Activated CD4-positive, alpha-beta T cell treated with anti-CD3 and anti-CD28 coated beads, Interleukin-2, amount 50 U/mL, for 1 hour (primary cell): ENCODE measurements at places on chromosomes 7 and 10.

DNA sequence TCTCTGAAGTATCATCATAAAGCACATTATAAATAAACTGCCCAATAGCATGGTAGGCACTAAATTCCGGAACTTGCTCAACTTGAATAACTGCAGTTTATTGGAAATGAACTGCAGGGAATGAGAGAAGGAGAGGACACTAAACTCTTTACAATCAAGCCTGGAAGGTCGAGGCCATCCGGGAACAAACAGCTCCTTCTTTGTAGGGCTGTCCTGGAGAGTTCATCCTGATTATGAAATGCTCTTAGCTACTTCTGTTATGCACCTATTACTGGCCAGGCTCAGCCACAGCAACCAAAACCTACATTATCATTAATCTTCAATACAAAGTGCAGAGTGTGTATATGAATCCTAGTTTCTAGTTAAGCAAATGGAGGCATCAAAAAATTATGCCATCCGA is 64.7 kb downstream of the PPP1R17 start:
- DNase-seq: no peak

DNA sequence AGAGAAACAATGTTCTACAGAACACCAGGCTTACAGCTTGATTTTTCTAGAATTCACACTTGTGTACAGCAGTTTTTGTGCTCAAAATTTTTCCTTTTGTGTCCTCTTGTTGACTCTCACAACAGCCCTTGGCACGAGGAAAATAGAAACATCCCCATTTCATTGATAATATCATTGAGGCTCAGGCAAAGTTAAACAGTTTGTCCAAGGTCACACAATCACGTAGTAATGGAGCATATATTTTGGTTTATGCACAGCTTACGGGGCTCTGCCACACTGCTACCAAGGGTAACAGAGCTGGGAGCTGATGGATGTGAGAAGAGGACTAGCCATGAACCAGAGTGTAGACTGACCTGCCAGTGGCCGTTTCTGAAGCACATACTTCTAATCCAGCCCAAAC is 292.0 kb downstream of the FZD1 start:
- DNase-seq: no peak

- DNase-seq: no peak
Observed at GRCh38 chr10:52050429-52051047, 263.5 kb upstream of the DKK1 start.

- no peak for DNase-seq
Observed at GRCh38 chr7:116969371-116969902, 16.1 kb downstream of the ST7 start.

GRCh38 chr7:31044529-31044928 is 7.6 kb upstream of the ADCYAP1R1 start:
- DNase-seq: no peak

GRCh38 chr10:132209130-132209529 is 22.4 kb downstream of the DPYSL4 start:
- DNase-seq: no peak

DNA sequence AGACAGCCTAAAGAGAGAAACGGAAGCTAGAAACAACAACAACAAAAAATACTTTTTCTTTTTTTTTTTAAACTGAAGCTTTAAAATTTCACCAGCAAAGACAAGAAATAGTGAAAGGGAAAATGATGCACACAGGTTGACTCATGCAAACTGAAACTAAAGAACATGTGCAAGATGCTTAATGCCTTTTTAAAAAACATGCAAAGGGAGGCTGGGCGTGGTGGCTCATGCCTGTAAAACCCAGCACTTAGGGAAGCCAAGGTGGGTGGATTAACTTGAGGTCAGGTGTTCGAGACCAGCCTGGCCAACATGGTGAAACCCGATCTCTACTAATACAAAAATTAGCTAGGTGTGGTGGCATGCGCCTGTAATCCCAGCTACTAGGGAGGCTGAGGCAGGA is 15.1 kb upstream of the CUBN start:
- DNase-seq: no peak

- DNase-seq: no peak
Observed at GRCh38 chr7:114488696-114489095, 74.1 kb downstream of the FOXP2 start.

- DNase-seq: no peak
Observed at GRCh38 chr10:72612203-72612826, 13.6 kb downstream of the MICU1 start.

- DNase-seq: no peak
Observed at GRCh38 chr7:91995391-91996105, 54.9 kb downstream of the AKAP9 start.
